ENCODE measurements at places on chromosomes 6 and 20.

GRCh38 chr6:24093381-24093780, 32.6 kb upstream of the NRSN1 start:
- no peak for DNase-seq

DNA sequence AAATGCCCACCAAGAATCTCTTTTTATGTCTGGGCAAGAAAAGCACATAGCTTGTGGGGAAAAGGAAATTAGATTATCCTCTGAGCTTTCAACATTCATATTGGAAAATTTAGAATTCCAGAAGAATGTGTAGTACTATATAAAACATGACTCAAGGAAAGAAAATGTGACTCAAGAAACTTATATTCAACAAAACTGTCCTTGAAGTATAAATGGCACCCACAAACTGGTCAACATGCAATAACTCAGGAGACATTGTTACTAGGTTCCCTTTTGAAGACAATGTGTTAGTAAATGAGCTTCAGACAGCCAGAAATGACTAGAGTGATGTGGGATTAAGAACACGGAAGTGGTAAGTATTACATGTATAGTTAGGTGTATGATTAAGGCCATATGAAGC, 26.1 kb upstream of the TINAG start:
- DNase-seq = no peak

DNA sequence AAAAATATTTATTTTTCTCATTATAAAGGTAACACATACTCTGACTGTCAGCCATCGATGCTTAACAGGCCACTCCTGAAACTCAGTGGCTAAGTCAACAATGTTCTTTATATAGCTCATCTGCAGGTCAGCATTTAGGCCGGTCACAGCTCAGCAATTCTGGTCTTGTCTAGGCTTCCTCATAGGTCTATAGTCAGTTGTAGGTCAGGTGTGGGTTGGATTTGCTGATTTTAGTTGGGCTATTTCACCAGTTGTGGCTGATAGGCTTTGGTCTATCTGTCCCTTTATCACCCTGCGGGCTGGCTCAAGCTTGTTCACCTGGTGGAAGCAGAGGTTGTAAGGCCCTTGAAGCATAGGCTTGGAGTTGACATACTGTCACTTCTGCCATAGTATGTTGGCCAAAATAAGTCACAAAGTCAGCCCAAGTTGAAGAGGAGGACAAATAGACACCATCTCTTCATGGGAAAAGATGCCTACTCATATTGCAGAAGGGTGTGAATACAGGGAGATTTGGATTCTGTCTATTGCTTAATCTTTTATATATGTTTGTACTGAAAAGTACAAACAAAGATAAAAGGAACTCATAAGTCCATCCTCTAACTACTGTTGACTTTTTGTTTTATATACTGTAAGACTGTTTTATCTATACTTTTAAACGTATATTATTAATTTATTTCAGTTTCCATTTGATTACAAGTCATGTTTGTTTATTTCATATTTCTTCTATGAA, 75.0 kb downstream of the BCKDHB start:
- no peak for DNase-seq

DNA sequence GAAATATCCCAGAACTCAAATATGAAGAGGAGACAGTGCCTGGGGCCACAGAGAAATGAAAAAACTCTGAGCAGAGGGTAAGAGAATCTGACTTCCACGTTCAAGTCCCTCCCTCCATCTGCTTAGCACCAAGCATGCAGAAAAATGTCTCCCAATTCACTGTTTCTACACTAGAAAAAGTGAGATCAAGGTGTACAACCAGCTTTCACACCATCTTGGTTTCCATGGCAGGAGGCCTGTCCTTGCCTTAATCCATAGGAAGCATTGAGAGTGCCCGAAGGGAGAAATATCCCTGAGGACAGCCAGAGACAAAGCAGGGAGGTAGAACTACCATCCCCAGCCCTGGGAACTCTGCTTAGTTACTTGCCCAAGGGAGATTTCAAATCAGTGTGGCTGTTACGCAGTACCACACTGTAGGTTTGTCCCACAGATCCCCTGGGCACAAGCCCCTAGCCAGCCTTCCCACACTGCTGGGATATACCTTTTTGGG, 82.9 kb downstream of the SCML4 start:
- DNase-seq = no peak

DNA sequence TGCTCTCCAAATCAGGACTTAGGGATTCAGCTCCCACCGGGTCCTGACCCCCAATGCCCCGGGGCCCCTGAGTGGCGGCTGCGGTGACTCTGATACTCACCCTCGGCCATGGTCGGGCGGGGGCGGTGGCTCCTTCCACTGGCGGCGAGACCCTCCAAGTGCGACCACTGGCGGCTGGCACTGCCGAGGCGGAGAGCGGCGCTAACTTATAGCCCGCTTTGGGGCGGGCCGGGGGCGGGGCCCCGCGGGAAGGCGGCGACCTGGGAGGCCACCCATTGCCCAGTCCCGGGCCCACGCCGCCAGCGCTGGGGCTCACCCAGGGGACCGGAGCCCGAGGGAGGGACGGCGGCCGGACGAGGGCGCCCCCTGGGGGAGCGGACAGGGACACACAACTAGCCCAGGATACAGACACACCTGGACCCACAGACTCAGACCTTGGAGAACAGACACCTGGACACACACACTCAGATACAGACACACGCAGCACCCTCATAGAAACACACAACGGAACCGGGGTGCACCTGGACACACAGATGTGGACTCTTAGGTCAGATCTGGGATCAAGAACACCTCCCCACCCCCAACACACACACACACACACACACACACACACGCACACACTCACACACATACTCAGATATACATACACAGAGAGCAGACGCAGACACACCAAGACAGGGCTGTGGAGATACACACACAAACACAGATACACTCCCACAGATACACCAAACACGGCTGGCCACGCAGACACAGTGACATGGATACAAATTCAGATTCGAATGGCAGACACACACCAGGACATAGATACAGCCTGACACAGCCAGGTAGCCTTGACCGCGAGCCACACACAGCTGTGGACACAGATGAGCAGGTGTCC, at the start of gene TGM2:
TSS of gene TGM2 (minus strand) at position 182 of the 877 bp plus-strand sequence. CDS start at position 110, 72 bp downstream.
- no peak for DNase-seq

- DNase-seq = peak; percentile 7
Observed at GRCh38 chr6:84773431-84774156, 9.2 kb upstream of the TBX18 start.

GRCh38 chr20:20594171-20594530, 118.3 kb downstream of the RALGAPA2 start:
- DNase-seq = peak; percentile 84

GRCh38 chr6:35833536-35833935, 28.4 kb downstream of the LHFPL5 start:
- no peak for DNase-seq

DNA sequence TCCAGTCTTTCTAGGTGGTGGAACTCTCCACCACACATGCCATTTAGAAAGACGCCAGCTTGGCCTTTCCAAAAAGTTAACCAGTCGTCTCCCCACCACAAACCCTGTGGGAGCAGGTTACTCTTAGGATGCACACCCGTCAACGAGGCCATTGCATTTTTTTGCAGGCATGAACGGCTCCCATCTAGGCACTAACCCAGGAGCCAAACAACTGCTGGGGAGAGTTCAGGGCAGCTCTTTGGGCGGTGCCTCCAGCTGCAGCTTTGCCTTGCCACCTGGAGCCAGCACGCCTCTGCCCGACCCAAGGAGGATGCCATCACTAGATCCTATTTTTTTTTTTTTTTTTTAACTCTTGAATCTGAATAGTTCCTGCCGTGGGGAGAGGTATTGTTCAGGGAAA, 39.9 kb downstream of the TBC1D7 start:
- DNase-seq = no peak

DNA sequence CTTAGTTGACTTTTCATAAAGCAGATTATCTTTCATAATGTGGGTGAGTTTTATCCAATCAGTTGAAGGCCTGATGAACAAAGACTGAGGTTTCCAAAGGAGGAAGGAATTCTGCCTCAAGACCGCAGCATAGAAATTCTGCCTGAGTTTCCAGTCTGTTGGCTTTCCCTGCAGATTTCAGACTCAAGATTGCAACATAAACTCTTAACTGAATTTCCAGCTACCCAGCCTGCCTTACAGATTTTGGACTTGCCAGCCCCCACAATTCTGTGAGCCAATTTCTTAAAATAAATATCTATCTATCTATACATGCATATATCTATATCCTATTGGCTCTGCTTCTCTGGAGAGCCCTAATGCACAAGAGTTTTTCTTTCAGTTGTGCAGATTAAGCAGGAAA, 57.3 kb upstream of the SMLR1 start:
- no peak for DNase-seq

GRCh38 chr6:31128093-31128676, 7.9 kb upstream of the CDSN start:
- DNase-seq = peak; percentile 25

DNA sequence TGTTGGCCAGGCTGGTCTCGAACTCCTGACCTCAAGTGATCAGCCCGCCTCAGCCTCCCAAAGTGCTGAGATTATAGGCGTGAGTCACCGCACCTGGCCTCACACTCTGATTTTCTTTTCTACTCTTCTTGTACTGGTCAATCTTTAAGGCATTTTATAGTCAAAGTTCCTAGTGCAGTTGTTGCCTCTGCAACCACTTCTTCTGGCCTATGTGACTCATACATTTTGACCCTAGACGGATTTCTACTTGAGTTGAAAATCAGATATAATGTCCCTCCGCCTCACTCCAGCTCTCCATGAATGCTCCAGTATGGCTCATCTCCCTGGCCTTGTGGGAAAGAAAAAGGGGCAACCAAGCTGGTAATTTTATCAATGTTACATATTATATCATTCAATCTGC, 42.4 kb downstream of the TNFRSF21 start:
- DNase-seq = no peak

GRCh38 chr20:9246731-9247130, 177.8 kb downstream of the PLCB4 start:
- DNase-seq = no peak
